Tongue (tissue), 3 donors: ENCODE measurements at places on chromosomes 1 and 21. TPM values are rescaled to one million over a fixed set of nuclear protein-coding genes. Genes with fewer than 3 reads are reported as not detected.

ANGPTL1 gene
- total RNA-seq, result 210 TPM

TNFRSF4 gene
- 2.9 TPM for total RNA-seq

CENPF gene
- total RNA-seq, result 30.1 TPM

SLC44A5 gene
- total RNA-seq, result 0.82 TPM

SHE gene
- total RNA-seq, result 10.7 TPM

WNT4 gene
- total RNA-seq, result 7.7 TPM
